SJSA1 (cell line): ENCODE measurements at places on chromosomes 1 and 21. TPM values are rescaled to one million over a fixed set of nuclear protein-coding genes. Genes with fewer than 3 reads are reported as not detected.

DNA sequence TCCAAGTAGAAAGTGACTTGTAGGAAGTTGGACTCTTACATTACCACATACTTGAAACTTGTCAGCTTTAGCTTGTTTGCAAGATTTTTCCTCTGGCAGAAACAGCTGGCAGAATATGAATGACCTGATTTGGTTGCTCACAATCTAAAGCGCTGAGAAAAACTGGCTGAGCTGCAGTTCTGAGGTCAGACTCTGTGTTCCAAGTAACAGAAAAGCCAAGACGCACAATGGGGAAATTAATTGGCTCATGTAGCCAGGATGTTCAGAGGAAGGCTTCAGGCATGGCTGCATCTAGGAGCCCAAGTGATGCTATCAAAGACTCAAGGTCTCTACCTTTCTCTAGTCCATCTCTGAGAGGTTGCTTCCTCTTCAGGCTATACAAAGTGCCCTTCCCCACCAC is 27.0 kb downstream of the ALPL start:
- peak overlapping the region; percentile 18; the same call in 1 of the 2 replicates for H3K27ac ChIP-seq
- H3K4me1 ChIP-seq, result peaks cover 61% of the 10 kb centered on the region
- no peak for DNase-seq
- H3K36me3 ChIP-seq, result peaks cover 30% of the 10 kb centered on the region
- H3K27me3 ChIP-seq, result no peaks in the 10 kb centered on the region
- H3K4me3 ChIP-seq, result no peak overlapping the region

The RSPO1 gene
- not detected in 2 replicates for total RNA-seq

- no peak overlapping the region for H3K27ac ChIP-seq
- H3K4me1 ChIP-seq, result peaks cover 10% of the 10 kb centered on the region; the same call in 1 of the 2 replicates
- no peak overlapping the region for H3K4me3 ChIP-seq
- H3K27me3 ChIP-seq, result no peaks in the 10 kb centered on the region
These were observed 173.3 kb downstream of the RWDD3 start for GRCh38 chr1:95407131-95407885.

The PMF1 gene
- 85.6 and 100 TPM in 2 replicates for total RNA-seq

DNA sequence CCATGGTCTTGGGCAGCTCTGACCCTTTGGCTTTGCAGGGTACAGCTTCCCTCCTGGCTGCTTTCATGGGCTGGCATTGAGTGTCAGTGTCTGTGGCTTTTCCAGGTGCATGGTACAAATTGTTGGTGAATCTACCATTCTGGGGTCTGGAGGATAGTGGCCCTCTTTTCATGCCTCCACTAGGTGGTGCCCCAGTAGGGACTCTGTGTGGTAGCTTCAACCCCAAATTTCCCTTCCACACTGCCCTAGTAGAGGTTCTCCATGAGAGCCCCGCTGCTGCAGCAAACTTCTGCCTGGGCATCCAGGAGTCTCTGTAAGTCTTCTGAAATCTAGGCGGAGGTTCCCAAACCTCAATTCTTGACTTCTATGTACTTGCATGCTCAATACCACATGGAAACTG is 494.5 kb upstream of the LRRC7 start:
- no peak overlapping the region for H3K27ac ChIP-seq
- no peaks in the 10 kb centered on the region for H3K27me3 ChIP-seq

- H3K4me1 ChIP-seq, result no peaks in the 10 kb centered on the region
- no peaks in the 10 kb centered on the region for H3K36me3 ChIP-seq
- H3K27ac ChIP-seq, result no peak overlapping the region
These were observed 1795.5 kb downstream of the MRPL39 start for GRCh38 chr21:23811805-23812204.

GRCh38 chr1:11417162-11417561 is 61.8 kb upstream of the DISP3 start:
- no peaks in the 10 kb centered on the region for H3K4me1 ChIP-seq
- H3K27ac ChIP-seq, result no peak overlapping the region
- no peak overlapping the region for H3K4me3 ChIP-seq
- peaks cover 30% of the 10 kb centered on the region for H3K27me3 ChIP-seq

GRCh38 chr21:29359718-29360117 is 61.0 kb downstream of the BACH1 start:
- no peak overlapping the region for H3K4me3 ChIP-seq
- peaks cover 20% of the 10 kb centered on the region for H3K4me1 ChIP-seq
- H3K27me3 ChIP-seq, result no peaks in the 10 kb centered on the region
- no peak for DNase-seq

The BTF3L4 gene
- 63.7 and 91.1 TPM in 2 replicates for total RNA-seq

DNA sequence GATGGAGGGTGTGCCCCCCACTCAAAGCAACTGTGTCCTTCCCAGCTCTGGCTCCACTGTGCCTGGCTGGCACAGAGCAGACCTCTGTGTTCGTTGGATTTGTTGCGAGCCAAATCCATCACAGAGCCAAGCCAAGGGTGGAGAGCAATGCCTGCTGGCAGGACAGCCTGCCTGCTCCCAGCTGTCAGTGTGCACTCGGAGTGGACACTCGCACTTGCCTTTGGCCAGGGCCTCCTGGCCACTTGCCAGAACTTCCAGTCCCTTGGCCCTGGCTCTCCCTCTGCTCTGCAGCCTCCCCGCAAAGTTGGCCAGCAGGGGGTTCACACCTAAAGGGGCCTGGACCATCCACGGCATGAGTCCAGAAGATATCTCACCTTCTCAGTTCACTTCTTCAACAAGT is 16.4 kb downstream of the HEYL start:
- H3K27ac ChIP-seq, result no peak overlapping the region
- DNase-seq, result no peak
- H3K4me3 ChIP-seq, result no peak overlapping the region

The TMEM51 gene
- 12.0 and 19.2 TPM in 2 replicates for total RNA-seq

The ADAMTS5 gene
- 0.06 and 1.1 TPM in 2 replicates for total RNA-seq

DNA sequence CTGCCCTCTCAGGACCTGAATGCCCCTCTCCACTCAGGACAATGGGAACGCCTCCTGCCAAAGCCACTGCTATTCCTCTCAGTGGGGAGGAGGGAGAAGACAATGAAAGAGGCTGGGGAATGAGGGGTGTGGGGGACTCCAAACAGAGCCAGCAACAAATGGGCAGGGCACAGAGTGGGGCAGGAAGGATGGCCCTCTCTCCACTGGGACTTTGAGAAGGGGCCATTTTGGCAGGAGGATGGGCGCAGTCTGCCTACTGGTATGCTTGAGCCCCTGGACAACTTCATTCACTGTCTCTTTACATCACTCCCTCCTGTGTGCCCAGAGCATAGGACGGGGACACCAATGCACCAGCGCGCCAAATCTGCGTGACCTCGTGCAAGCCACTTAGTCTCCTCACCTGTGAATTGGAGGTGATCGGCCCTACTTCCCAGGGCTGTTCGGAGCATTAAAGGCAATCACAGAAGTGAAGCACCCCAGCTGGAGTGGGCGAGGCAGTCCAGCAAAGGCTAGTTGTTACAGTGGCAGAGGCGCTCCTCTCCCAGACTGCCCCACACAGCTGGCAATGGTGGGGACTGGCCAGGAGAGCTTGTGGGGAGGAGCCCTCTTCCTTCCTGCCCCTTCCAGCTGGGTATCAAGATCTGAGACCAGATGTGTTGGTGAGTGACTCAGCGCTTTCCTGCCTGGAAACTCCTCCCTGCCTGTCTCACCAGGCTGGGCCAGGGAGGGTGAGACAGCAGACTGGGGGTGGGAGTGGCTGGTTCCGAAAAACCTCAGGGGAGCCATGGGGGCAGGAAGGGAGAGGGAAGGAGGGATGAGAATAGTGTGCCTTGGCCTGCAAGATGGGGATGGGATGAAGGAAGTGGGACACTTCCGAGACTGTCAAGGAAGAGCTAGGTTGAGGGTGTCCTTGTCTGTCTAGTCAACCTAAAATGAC is 22.4 kb upstream of the SYNC start:
- peak overlapping the region; percentile 10; the same call in 1 of the 2 replicates for H3K4me3 ChIP-seq
- H3K4me1 ChIP-seq, result peaks cover 75% of the 10 kb centered on the region
- no peaks in the 10 kb centered on the region for H3K27me3 ChIP-seq
- H3K36me3 ChIP-seq, result no peaks in the 10 kb centered on the region
- peak overlapping the region; percentile 58 for H3K27ac ChIP-seq
- peak; percentile 91 for DNase-seq

- no peaks in the 10 kb centered on the region for H3K27me3 ChIP-seq
- H3K27ac ChIP-seq, result no peak overlapping the region
- H3K36me3 ChIP-seq, result no peaks in the 10 kb centered on the region
- no peak overlapping the region for H3K4me3 ChIP-seq
- no peaks in the 10 kb centered on the region for H3K4me1 ChIP-seq
These were observed 277.3 kb downstream of the MATN1 start for GRCh38 chr1:30446095-30446494.

GRCh38 chr1:46525253-46525983 is 26.0 kb downstream of the KNCN start:
- no peak overlapping the region for H3K27ac ChIP-seq
- H3K4me1 ChIP-seq, result peaks cover 27% of the 10 kb centered on the region
- H3K4me3 ChIP-seq, result no peak overlapping the region

GRCh38 chr1:113980110-113980509 is 836 bp downstream of the OLFML3 start:
- H3K36me3 ChIP-seq, result no peaks in the 10 kb centered on the region
- H3K27ac ChIP-seq, result no peak overlapping the region
- H3K4me1 ChIP-seq, result peaks cover 71% of the 10 kb centered on the region
- H3K27me3 ChIP-seq, result no peaks in the 10 kb centered on the region
- DNase-seq, result no peak

DNA sequence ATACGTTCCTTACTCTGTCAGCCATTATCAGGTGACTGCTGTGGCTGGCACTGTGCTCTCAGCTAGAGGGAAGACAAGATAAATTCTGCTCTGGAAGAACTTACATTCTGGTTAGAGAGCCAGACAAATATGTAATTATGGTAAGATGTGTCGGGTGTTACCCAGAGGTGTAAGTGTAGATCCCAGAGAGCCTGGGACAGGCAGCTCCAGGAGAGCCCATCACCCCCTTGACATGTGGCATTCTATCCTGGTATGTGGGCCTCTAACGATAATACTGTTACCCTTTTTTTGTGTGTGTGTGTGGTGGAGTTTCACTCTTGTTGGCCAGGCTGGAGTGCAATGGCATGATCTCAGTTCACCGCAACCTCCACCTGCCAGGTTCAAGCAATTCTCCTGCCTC is 19.0 kb downstream of the TRNAU1AP start:
- H3K27me3 ChIP-seq, result no peaks in the 10 kb centered on the region
- H3K4me3 ChIP-seq, result no peak overlapping the region
- DNase-seq, result no peak
- no peaks in the 10 kb centered on the region for H3K4me1 ChIP-seq
- peaks cover 58% of the 10 kb centered on the region for H3K36me3 ChIP-seq
